ENCODE measurements at places on chromosomes 7 and 10. TPM values are rescaled to one million over a fixed set of nuclear protein-coding genes. Genes with fewer than 3 reads are reported as not detected.

The EPHB6 gene
- polyA plus RNA-seq, result 4.2 TPM

The LIPJ gene
- polyA plus RNA-seq, result not detected

The LIPF gene
- polyA plus RNA-seq, result not detected

The PDE1C gene
- polyA plus RNA-seq, result 3.0 TPM

The SPDYE5 gene
- polyA plus RNA-seq, result 2.8 TPM

The PON1 gene
- polyA plus RNA-seq, result 0.47 TPM

The STEAP2 gene
- 2.6 TPM for polyA plus RNA-seq

The C10orf67 gene
- 0.11 TPM for polyA plus RNA-seq

The GSTO2 gene
- polyA plus RNA-seq, result 0.99 TPM

The GIMAP8 gene
- 6.1 TPM for polyA plus RNA-seq

The CALN1 gene
- 1.6 TPM for polyA plus RNA-seq

The UCN3 gene
- polyA plus RNA-seq, result not detected

The UTF1 gene
- not detected for polyA plus RNA-seq

The SUN3 gene
- not detected for polyA plus RNA-seq

The TMEM130 gene
- 3.9 TPM for polyA plus RNA-seq

The MKX gene
- polyA plus RNA-seq, result 2.3 TPM

The OR13A1 gene
- not detected for polyA plus RNA-seq

The NUPR2 gene
- not detected for polyA plus RNA-seq

The VWA2 gene
- 0.48 TPM for polyA plus RNA-seq

The LIPK gene
- polyA plus RNA-seq, result not detected

The FAM25G gene
- polyA plus RNA-seq, result not detected

The HABP2 gene
- polyA plus RNA-seq, result 0.19 TPM

The RRP12 gene
- 22.8 TPM for polyA plus RNA-seq

The CALML3 gene
- 0.09 TPM for polyA plus RNA-seq

The STEAP4 gene
- 3.5 TPM for polyA plus RNA-seq

The TMEM270 gene
- polyA plus RNA-seq, result not detected

The ZNF503 gene
- polyA plus RNA-seq, result 10.8 TPM

The ITGB8 gene
- polyA plus RNA-seq, result 3.9 TPM

The ABCA13 gene
- polyA plus RNA-seq, result 0.06 TPM

The FGL2 gene
- 27.9 TPM for polyA plus RNA-seq

The CALHM3 gene
- not detected for polyA plus RNA-seq

The C10orf62 gene
- polyA plus RNA-seq, result 0.11 TPM

The ZNF775 gene
- 6.0 TPM for polyA plus RNA-seq

The SLC13A1 gene
- not detected for polyA plus RNA-seq

The DYDC2 gene
- polyA plus RNA-seq, result not detected

The TRPV5 gene
- polyA plus RNA-seq, result 0.15 TPM

The C1QL3 gene
- polyA plus RNA-seq, result 0.38 TPM

The SFTPD gene
- polyA plus RNA-seq, result 1.5 TPM

The CLDN3 gene
- polyA plus RNA-seq, result 0.14 TPM

The FEZF1 gene
- not detected for polyA plus RNA-seq

The TAS2R3 gene
- polyA plus RNA-seq, result 0.38 TPM

The HSPA12A gene
- polyA plus RNA-seq, result 5.3 TPM

The MRC1 gene
- polyA plus RNA-seq, result 14.5 TPM

The TCTN3 gene
- polyA plus RNA-seq, result 23.5 TPM

The PNLIPRP2 gene
- 0.25 TPM for polyA plus RNA-seq

The SSC4D gene
- 0.94 TPM for polyA plus RNA-seq

The HOGA1 gene
- polyA plus RNA-seq, result 0.90 TPM

All from forelimb muscle (tissue), 1 donor.